ENCODE measurements at places on chromosomes 3 and 15.

DNA sequence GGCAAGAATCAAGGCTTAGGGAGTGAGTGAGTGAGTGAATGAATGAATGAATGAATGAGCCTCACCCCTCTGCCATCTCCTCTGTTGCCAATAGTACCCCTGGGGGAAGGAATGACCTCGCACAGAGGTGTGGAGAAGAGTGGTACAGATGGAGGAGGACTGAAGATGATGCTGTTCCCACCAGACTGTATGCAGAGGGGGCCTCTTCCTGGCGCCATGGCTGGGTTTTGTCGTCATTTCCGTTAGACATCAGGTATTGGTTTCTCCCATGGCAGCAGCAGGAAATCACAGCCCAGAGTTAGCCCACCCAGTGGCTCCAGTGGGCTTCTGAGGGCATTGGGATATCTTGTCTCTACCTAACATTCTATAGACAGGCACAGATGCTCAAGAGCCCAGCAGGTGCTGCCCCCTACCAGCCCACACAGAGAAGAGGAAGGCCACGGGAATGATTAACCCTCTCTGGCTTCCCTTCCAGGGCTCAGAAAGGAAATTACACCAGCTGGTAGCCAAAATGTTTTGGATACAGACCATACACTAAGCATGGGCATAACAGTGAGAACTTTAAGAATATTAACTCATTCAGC is 109.8 kb upstream of the SLC6A11 start:
- DNase-seq: no peak

DNA sequence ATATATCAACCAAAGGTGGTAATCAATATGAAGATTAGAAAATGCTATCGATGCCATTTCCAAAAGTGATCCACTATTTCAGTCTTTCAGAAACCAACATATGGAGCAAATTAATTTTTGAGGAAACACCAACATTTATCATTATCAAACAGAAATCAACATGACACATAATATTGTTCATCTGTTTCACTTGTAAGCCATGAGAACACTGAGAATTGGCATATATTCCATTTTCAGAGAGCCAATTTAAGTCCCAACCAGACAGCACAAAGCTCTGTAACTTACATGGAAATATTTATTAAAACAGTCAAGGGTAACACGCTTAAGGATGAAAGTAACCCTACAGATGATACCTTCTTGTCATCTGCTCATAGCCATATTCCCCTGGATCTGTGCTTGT is 37.6 kb upstream of the STRIT1 start:
- no peak for DNase-seq

DNA sequence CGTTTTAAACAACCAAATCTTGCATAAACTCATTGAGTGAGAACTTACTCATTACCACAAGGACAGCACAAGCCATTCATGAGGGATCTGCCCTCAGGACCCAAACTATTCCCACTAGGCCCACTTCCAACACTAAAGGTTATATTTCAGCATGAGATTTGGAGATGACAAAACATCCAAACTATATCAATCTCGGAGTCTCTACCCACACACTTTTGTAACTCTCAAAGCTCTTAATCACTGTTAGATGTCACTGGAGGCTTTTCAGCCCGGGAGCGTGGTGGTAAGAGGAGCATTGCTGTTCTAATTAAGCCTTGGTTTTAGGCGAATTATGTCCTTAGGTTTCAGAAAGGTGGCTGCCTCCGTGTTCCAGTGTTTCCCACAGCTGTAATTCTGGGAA is 86.3 kb downstream of the CNTN6 start:
- DNase-seq: no peak

DNA sequence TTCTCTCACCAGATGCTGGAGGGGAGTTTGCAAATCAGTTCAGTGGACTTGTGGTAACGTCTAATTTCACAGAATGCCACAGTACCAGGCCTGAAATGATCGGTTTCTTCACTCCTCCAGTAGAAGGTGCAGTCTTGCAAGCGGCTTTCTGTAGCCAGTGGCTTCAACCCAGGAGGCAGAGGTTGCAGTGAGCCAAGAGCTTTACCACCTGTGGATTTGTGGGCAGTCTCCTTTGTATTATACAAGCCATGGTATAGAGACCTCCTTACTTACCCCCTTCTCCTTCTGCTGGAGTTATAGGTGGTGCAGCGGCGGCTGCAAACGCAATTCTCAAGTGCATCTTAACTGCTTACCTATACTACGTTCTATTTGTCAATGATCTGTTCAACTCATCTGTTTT is 17.6 kb downstream of the EIF2AK4 start:
- no peak for DNase-seq

DNA sequence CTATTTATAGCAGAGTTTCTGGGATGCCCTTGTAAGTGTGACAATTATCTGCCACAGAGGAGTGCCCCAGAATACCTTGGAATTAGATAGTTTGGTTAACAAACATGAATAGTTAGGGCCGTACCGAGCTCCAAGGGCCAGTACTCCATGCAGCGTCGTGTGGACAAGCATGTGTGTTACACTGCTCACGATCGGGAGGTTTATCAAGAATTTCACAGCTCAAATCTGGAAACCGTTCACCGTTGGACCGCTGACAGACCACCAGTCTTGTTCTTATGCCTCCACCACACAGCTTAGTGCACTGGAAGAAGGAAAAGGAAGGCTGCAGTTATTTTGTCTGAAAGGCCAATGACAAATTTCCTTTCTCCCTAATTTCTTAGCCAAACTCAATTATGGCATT is 93.7 kb downstream of the ADAMTS9 start:
- DNase-seq: no peak

- no peak for DNase-seq
These were observed 151.6 kb downstream of the FOXB1 start for GRCh38 chr15:60155661-60156060.

- DNase-seq: no peak
These were observed 236.8 kb downstream of the LRRN1 start for GRCh38 chr3:4036046-4036445.

DNA sequence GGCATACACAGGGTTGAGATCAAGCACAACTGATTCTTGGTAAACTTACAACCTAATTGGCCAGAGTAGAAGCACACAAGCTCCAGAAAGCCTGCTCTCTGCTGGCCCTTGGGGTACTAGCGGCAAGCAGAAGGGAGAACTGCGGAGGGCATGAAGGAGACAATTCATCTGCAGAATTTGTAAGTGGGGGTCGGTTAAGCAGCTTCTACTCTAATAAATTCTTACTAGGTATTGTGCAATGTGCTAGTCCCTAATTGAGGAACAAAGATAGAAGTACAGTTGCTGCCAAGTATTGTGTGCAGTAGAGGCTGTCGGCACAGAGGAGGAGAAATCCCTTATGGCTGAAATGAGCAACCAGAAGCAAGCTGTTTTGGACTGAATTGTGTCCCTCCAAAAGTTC is 91.2 kb upstream of the VEPH1 start:
- no peak for DNase-seq

- no peak for DNase-seq
These were observed 38.3 kb downstream of the PDE8A start for GRCh38 chr15:85019815-85020590.

DNA sequence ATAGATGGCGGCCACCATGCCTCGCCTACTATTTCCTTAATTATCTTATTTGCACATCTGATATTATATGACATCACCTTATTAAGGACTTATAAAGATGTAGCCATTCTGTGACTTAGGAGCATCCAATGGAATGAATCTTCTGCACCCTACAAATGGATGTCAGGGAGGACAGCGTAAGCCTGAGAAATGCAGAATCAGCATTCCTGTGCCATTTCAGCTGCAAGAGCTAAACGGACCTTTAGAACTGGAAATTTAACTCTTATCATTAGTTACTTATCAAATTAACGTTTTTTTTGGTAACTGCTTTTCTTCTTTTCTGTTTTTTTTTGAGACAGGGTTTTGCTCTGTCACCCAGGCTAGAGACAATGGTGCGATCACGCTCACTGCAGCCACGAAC is 65.6 kb downstream of the LMLN start:
- DNase-seq: no peak

GRCh38 chr15:87209891-87210689 is 1046.4 kb downstream of the NTRK3 start:
- no peak for DNase-seq

GRCh38 chr15:95567686-95568085 is 762.8 kb upstream of the NR2F2 start:
- DNase-seq: no peak

DNA sequence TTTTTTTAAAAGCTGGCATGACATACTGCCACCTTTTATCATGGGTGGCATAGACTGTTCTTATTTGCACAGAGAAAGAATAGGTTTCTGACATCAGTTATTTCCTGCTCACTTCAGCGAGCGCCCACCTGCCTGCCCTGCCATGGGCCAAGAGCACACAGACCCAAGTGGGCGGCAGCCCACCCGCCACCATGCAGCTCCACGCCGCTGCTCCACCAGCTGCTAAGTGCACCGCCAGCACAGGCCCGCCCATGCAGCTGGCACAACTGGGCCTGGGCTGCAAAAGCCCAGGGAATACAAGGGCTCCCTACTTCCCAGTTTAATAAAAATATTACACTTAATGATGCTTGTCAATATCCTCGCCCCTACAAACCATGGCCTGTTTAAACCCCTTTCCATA is 15.4 kb downstream of the ZNF148 start:
- no peak for DNase-seq

DNA sequence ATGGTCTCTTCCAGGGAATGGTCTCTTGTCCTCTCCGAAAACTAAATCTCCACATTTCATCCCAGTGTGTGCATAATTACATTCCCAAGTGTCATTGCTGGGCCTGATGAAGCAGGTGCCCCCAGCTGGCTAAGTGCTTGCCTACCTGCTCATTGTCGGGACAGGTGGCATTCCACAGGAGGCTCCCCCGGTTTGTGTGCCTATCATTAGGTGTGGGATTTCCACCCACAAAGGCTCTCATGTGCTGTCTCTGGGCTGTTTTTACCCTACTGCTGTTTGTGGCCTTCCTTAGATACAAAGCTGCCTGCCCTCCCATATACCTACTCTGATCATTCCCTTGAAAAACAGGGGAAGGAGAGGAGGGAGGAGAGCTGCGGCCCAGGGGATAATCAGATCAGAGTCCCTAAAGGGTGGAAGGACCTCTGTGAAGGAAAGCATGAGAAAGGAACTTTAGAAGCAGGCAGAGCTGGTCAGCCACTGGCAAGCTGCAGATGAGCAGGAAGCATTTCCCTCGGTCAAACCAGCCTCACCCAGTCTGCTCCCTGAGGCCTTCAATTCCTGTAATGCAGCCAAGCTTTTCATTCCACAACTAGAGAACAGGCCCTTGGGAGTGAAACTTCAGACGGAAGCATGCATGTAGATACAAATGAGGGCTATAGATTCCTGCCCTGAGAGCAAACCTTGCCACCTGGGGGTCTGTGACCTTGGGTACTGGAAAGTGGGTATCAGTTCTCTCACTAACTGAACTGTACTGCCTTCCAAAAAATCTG is 60.7 kb upstream of the HEG1 start:
- DNase-seq: peak; percentile 35

- no peak for DNase-seq
These were observed 134.1 kb downstream of the PDZRN3 start for GRCh38 chr3:73490453-73491286.

DNA sequence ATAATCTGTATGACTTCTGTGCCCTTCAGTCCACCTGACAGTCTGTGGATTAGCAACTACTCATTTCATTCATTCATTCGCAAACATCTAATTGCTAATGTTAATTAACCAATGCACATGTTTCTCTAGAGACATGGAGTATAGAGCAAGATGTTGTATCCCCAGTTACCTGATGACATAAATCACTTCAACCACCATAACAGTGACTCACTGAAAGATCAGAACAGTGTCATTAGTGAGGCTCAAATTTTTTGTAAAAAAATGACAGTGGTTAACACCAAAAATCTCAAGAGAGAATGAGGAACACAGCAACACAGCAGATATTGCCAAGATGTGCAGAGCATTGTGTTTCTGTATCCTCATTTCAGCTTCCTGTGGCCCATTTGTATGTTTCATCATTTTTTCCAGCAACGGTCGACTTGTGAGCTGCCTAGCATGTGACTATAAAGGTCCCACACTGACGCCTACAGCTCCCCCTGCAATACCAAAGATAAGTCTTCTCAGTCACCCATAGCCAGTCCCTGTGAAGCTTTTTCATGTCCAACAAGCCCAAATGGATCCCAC is 3.7 kb upstream of the PLD1 start:
- DNase-seq: no peak

GRCh38 chr3:65044401-65044800 is 356.6 kb upstream of the ADAMTS9 start:
- no peak for DNase-seq

DNA sequence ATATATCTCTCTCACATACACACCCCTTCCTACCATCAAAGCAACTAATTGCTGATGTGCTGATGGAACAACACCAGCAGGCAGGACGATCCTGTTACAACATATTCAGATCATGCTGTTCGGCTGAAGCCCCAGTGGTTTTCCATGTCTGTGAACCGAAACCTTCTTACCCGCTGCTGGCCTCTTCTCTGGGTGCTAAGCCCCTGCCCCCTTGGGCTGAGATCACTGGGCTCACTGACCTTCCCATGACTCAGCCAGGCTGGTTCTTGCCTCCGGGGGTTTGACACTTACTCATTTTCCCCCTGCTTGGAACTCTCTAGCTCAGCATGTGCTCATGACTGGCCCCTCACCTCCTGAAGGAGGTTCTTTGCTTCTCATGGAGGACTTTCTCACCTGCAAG is 122.0 kb upstream of the RGMA start:
- no peak for DNase-seq

Measured in urinary bladder (tissue), 4 donors.